T-helper 22 cell (primary cell): ENCODE measurements at places on chromosomes 2 and 18.

DNA sequence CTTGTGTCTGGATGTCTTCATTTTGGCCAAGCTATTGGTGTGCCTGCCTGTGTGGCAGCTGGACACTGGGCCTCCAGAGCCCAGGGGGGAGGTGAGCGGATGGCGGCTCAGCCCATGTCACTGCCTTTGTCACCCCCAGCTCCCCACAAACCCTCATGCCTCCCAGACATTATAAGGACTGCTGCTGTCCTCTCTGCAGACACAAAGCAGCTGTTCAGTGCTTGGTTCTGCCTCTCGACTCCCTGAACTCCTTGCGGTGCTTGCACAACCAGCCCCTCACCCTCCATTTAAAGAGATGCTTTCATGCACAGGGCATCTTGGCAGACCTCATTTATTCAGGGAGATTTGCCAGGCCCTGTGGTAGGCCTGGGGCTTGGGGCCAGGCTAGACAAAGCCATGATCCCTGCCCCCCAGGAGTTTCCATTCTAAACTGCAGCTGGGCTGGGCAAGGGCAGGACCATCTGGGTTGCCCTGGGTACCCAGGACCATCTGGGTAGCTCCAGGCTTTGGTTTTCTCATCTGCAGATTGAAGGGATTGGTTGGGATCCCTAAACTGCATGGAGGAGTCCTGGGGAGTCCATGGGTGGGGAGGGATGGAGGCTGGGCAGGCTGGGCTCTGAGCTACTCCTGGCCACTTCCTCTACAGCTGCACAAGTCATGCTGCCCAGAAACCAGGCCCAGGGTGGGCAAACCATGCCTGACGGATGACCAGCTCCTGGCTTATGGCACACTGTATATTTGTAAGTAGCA, 168.5 kb downstream of the CELF4 start:
- no peak for DNase-seq

DNA sequence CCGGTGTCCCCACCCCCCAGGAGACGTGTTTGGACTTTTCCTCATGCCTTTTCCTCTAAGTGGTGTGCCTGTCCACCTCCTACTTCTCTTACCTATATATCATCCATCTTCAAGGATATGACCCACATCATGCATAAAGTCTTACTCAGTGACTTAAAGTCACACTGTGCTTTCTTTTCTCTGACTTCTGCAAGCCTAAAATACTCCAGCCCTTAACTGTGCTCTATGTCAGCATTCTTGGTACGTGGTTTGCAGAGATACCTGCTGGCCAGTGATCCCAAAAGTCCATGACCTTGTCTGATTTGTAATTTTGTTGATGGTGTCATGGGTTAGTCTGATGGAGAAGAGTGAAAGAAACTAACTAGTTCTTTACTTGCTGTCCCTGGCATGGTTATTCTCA, 393.6 kb upstream of the NRP2 start:
- no peak for DNase-seq

DNA sequence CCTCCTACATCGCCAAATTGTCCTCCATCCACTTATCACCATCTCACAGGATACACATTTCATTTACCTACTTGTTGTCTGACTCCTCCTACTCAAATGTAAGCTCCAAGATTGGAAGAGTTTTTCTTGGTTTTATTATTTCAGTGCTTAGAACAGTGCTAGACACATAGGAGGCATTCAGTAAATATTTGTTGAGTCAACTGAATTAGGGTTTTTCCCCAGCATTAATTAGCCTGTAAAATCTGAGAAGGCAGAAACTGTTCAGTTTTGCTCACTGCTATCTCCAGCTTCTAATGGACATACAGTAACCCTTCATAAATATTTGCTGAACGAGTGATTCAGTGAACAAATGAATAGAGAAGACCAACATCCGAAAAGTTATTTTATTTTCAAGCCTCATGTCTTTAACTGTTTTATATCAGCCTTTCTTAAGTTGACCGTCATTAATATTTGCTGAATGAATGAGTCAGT, 800 bp downstream of the TTC21B start:
- DNase-seq, result no peak

DNA sequence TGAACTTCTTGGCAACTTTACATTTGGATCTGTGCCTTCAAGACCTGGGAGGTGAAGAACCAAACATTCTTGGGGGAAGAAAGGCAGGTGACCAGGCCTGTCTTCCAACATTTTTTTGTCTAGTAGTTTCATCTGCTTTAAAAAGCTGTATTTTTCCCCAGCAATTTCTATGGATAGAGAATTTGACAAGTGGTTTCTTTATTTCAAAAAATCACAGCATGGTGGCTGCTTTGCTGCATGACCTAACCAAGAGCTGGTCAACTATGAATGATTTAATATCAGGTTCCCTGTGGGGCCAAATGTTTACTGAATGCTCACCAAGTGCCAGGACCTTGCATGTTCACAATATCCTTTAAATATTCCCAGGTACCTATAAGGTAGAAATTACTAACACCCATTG, 19.1 kb downstream of the LRP2 start:
- DNase-seq, result no peak

DNA sequence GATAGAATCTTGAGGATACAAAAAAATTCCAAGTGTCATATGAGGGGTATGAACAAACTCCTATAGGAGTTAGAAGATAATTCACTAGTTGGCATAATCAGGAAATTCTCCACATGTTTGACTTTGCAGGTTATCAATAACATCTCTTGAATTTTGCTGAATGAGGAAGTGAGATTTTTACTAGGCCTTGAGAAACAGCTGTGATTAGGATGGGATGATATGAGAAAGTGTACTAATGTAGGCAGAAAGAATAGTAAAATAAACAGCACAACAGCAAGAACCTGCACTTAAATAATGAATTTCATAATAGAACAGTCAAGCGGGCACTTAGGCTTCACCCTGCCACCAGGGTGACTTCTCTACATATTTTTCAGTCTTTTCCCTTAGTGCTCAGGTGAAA, 570.8 kb upstream of the CRIM1 start:
- no peak for DNase-seq

GRCh38 chr2:236887531-236887930, 198.2 kb upstream of the COPS8 start:
- DNase-seq, result no peak

- DNase-seq, result no peak
Measured at GRCh38 chr2:221426929-221427328, 145.2 kb downstream of the EPHA4 start.

- DNase-seq, result no peak
Measured at GRCh38 chr2:209790066-209790728, 18.6 kb downstream of the UNC80 start.

- DNase-seq, result no peak
Measured at GRCh38 chr2:72993933-72994280, 76.6 kb downstream of the EMX1 start.

- no peak for DNase-seq
Measured at GRCh38 chr2:175624211-175624761, 377.8 kb downstream of the LNPK start.

- no peak for DNase-seq
Measured at GRCh38 chr2:219243291-219243761, 1.9 kb downstream of the GLB1L start.

DNA sequence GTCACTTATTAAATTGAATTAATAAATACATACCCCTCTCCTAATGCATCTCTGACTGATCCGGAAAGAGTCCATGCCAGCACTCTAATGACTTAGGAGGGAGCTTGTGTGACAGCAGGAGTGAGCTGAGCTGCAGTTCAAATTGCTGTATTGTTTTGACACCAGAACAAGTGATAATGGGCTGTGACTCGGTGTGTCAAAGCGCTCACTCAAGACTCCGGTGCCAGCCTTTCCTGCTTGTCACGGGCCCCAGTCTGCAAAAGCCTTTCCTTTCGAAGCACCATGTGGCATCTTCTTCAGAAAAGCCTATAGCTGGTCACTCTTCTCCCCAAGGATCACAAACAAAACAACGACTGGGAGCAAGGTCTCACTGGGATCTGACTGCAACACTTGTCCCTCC, 43.3 kb downstream of the SATB2 start:
- DNase-seq, result no peak

GRCh38 chr18:54928236-54928635, 31.0 kb downstream of the CCDC68 start:
- DNase-seq, result no peak

- no peak for DNase-seq
Measured at GRCh38 chr2:67057901-67058703, 339.0 kb upstream of the ETAA1 start.

GRCh38 chr2:104976603-104977120, 61.2 kb upstream of the MRPS9 start:
- no peak for DNase-seq
